ENCODE measurements at places on chromosomes 11 and 22.

- DNase-seq: peak; percentile 26
Measured at GRCh38 chr22:38304526-38304925, 12.7 kb downstream of the CSNK1E start.

- no peak for DNase-seq
Measured at GRCh38 chr11:92978271-92979111, 9.0 kb downstream of the MTNR1B start.

GRCh38 chr11:18144243-18144642, 11.9 kb downstream of the MRGPRX3 start:
- peak; percentile 11 for DNase-seq

- no peak for DNase-seq
Measured at GRCh38 chr11:102929972-102930371, 25.6 kb downstream of the MMP13 start.

DNA sequence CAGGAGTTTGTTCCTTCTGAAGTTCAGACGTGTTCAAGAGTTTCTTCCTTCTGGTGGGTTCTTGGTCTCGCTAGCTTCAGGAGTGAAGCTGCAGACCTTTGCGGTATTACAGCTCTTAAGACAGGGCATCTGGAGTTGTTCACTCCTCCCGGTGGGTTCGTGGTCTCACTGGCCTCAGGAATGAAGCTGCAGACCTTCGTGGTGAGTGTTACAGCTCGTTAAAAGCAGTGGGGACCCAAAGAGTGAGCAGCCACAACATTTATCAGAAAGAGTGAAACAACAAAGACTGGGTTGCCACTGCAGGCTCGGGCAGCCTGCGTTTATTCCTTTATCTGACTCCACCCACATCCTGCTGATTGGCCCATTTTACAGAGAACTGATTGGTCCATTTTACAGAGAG, 373.1 kb downstream of the ETS1 start:
- DNase-seq: no peak

DNA sequence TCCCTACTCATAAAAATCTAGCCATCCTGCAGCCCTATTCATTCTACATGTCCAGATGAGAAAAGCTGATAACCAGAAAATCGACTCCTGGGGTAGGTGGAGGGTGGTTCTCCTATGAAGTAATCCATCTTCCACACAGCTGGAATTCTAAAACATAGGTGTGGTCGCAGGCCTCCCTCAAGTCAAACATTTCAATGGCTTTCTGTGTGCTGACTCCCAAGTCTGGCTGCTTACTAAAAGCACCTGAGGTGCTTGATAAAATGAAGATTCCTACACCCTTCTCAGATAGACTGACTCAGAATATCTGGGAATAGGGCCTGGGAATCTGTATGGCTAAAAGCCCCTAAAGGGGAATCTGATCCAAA, 26.1 kb downstream of the IRAG1 start:
- DNase-seq: peak; percentile 90

DNA sequence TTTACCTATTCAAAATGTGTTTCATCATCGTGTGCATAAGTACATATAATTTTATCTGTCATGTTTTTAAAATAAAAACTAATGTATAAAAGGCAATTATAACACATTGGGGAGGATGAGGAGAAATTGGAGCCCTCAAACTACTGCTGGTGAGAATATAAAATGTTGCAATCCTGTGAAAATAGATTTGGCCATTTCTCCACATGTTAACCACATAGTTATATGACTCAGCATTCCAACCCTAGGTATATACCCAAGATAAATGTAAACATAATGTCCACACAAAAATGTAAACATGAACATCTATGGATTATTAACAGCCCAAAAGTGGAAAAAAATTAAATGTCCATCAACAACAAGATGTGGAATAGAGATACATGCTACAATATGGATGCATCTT, 928.0 kb upstream of the FAT3 start:
- peak; percentile 52 for DNase-seq

DNA sequence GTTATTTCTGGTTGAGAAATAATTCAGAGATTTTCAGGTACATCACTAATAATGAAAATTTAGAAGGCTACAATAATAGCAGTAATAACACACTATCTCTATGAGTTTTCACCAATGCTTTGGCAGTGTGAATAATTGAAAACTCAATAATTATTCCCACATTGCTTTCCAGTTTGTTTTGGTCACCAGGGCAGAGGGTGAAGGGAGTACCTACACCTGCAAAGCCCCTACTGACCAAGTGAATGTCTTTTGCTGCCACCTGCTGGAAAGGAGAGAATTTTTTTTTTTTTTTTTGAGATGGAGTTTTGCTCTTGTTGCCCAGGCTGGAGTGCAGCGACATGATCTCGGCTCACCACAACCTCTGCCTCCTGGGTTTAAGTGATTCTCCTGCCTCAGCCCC, 3.2 kb downstream of the NELL1 start:
- DNase-seq: no peak

- peak; percentile 71 for DNase-seq
Measured at GRCh38 chr11:131744847-131745246, 374.4 kb downstream of the NTM start.

DNA sequence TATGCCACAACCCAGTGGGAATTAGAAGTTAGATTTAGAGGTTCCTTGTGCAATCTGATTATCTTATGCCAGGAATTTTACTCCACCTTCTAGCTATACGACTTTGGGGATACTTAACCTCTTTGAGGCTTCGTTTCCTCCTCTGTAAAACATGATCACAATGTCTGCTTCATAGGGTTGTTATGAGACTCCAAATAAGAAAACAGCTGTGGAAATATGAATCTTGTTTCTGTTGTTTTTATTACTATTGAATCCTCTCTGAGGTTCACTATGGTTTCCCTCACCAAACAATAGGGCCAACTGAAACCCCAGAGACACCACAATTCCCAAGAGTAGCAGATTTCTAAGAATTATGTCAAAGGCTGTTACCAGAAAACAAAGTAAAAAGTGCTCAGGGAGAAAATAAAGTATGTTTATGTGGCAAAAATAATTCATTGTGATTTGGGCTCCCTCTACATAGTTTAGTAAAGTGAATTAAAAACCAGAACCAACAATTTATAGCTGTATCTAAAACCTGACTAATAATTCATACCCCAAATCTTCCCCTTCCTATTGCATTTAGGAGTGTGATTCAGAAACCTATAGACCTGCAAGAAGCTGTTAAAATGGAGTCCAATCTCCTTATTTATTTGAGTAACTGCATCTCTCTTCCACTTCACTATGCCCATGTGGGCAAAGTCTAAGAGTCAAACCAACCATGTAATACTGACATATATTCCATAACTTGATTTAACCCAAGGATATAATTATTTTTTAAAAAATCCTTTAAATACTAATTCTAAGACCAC, 38.4 kb downstream of the AMBRA1 start:
- DNase-seq: peak; percentile 72

- DNase-seq: peak; percentile 80
Measured at GRCh38 chr11:46346886-46347636, at the start of gene DGKZ. Gene DGKZ, plus strand, starts transcription at chr11:46347463. Its CDS starts 197 bp downstream, at chr11:46347660.

- no peak for DNase-seq
Measured at GRCh38 chr11:7428196-7428595, 57.1 kb upstream of the OLFML1 start.

GRCh38 chr22:35510951-35511350, 29.7 kb upstream of the RASD2 start:
- no peak for DNase-seq

GRCh38 chr11:69576069-69576782, 64.7 kb upstream of the CCND1 start:
- no peak for DNase-seq

DNA sequence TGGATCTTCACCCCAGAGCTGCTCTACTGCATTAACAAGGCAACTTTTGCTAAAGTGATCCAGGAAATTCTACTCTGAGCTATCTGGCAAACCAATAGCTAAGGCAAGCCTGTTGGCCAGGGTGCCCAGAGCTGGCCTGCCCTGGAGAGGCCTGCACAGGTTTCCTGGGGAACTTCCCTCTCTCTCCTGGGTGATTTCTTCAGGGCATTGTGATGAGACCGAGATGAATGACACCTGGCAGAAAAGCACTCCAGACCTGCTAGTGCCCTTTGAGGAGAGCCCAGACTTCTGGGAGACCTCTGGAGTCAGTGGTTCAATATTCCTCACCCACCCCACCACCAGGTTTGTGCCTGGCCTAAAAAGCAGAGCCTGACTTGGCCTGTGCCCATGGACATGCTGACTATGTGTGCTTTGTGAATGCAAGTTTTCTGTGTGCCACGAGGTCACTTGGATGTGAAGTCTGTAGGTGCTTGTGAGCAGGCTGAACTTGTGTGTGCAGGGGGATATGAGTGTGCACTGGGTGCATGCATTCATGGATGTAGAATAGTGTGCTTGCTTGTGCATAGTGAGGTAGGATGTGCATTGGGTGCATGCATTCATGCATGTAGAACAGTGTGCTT, 4.4 kb upstream of the APLNR start:
- no peak for DNase-seq

DNA sequence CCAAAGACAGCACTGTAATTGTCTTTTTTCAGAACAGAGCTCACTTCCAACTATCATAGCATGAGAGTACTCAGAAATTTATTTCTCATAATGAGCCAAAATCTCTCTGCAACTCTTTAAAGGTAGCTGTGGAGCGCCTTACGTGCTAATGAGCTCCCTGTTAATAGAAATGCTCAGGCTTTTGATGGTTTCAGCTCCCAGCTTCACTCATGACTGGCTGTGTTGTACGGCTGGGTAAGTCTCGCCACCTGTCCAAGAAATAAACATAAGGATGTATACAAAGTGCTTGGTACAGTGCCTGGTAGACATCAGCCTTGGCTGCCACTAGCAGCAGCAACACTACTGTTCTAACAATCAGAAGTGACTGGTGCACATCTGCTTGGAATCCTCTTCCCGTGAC, 109.4 kb downstream of the LDLRAD3 start:
- no peak for DNase-seq

- DNase-seq: no peak
Measured at GRCh38 chr11:106311531-106312230, 234.2 kb downstream of the AASDHPPT start.

DNA sequence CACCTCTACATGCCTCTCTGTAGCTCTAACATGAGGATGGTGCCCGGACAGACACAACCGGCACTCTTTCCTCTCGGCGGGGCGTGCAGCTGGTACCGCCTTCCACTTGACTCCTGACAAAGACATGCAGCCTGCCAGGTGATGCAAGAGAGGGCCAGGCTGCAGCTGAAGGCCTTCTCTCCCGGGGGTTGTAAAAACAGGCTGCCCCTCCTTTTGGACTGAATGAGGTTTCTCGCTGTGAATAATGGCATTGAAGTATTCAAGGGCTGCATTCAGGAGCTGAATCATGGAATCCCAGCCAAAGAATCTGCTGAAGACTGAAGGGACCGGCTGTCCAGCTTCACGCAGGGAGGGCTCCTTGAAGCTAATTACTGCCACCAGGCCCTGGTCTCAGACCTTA, 110.9 kb downstream of the GALNT18 start:
- peak; percentile 21 for DNase-seq

DNA sequence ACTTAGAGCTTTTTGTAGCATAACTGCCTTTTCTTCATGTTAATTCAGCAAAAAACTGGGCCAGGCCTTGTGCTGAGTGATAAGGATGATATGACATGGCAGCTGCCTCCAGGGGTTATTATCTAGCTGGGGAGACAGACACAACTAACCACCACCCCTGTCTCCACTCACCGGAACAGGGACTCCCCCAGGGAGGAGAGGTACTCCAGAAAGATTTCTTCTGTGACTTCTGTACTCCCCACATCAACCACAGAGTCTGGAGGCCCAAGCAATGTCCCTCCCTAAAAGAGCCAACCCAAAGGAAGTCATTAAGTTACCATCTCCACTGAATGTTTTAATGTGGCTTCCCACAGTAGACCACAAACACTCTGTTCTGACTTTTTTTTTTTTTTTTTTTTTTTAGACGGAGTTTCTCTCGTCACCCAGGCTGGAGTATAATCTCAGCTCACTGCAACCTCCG, 14.3 kb upstream of the PMM1 start:
- DNase-seq: no peak

DNA sequence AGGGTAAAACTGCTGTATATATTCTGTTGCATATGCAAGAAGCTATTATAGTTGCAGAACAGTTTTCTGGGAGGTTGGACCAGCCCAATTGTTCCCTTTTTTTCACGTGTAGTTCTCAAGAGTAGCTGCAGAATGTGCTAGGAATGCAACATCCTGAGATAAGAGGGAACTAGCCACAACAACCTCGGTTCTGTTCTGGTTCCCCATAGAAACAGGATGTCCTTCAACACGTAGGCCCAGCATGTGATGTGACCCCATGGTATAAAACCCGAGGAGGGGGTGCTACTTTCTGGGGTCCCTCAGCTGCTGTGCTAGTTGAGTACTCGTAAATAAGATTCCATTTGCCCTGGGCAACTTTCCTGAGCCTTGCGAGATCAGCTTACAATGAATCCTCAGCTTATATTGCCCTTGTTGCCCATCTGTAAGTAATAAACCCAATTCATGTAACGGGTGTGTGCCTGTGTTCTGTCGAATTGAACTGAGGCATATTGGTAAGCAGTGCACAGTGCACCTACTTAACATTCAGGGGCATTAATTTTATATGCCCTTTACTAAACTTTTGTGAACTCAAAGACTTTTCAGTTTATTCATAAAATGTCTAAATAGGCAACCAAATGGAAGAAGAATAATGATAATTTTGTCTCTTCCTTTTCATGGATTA, 23.0 kb upstream of the TRAF6 start:
- no peak for DNase-seq

DNA sequence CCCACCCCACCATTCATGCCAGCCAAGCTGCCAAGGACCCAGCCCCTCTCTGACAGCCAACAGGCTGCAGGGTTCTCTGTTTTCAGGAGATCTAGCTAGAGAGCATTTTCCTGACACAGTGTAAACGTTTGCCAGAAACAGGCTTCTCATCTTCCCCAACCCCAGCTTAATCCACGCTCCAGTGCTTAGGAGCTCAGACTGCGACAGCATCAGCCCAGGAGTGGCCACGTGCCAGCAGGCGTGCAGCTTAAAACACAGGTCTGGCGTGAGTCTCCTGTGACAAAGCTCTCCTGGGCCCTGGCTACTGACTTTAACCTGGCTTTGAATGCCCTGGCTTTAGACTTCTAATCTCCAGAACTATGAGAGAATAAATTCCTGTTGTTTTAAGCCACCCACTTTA, 66.6 kb downstream of the GALNT18 start:
- no peak for DNase-seq

DNA sequence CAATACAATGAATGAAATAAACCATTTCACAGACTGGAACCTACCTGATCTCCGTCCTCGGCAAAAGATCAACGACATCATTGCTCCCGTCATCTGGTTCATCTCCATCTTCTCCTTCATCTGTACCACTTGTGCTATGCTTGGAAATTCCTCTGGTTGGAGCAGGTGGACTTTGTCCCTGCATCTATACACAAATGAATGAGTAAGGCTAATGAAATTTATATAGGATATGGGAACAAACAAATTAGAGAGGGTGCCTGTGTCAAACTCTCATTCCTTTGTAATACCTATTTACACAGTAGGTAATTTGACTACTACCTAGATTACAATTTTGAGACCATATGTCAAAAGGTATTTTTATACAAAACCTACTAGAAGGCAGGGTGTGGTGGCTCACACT, 59.4 kb downstream of the F2 start:
- no peak for DNase-seq

Data from fibroblast of skin of back (primary cell).